ENCODE measurements at places on chromosomes 11 and 22. TPM values are rescaled to one million over a fixed set of nuclear protein-coding genes. Genes with fewer than 3 reads are reported as not detected.

SLC22A6 gene
- polyA plus RNA-seq: not detected

GAB4 gene
- polyA plus RNA-seq: not detected

RAB36 gene
- polyA plus RNA-seq: 4.0 TPM

IMMP1L gene
- 23.7 TPM for polyA plus RNA-seq

RHBDD3 gene
- polyA plus RNA-seq: 21.5 TPM

GRK3 gene
- polyA plus RNA-seq: 0.80 TPM

DNA sequence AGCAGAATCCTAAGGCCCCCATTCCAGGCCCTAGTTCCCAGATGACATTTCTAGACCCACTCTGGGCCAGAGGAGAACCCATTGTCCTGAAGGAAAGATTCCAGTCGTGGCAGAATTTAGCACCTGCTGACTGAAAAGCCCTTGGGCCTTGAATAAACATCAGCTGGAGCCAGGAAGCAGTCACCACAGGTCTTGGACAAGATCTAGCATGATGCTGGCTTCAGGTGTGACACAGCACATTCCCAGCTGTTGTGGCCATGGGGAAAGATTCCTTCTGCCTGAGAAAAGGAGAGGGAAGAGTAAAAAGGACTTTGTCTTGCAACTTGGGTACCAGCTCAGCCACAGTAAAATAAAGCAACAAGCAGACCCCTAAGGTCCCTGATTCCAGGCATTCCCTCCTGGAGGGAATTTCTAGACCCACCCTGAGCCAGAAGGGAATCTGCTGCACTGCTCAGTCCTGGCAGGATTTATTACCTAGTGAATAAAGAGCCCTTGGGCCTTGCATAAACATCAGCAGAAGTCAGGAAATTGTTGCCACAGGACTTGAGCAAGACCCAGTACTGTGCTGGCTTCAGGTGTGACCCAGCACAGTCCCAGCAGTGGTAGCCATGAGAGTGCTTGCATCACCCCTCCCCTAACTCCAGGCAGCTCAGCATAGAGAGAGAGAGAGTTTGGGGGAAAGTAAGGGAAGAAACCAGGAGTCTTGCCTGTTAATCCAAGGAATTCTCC, 42.5 kb upstream of the PAMR1 start:
- DNase-seq: peak; percentile 65

- no peak for DNase-seq
Measured at GRCh38 chr11:132251061-132251460, 880.6 kb downstream of the NTM start.

GRCh38 chr11:100932474-100933100, 197.0 kb downstream of the PGR start:
- DNase-seq: peak; percentile 55

DNA sequence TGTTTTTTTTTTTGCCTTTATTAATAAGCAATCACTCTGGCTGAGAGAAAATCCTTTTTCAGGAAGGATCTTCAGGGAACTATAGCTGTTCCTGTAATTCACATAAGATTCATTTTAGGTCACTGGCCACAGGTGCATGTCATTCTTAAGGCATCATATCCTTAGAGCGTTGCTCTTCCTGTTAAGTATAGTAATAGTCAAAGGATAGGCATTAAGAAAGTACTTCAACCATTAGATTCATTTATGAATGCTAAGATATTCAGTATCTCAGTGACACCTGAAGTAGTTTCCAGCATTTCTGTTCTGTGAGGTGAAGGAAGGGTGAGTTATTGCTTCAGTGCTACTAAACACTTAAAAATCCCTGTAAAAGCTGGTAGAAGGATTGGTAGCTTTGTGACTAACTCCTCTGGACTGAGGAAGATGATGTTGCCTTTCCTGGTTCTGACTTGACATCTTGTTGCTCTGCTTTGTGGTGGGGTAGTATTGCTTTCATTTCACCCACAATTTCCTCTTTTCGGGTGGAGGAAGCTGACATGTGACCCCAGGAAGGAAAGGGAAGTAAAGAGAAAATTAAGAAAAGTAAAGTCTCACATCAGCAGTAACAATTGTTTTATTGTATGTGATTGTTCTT, 34.7 kb downstream of the RNF169 start:
- peak; percentile 76 for DNase-seq

GRCh38 chr11:113773092-113773415, 438 bp downstream of the ZW10 start:
- peak; percentile 25 for DNase-seq

GRCh38 chr22:39311592-39312400, 7.6 kb downstream of the RPL3 start:
- no peak for DNase-seq

GRCh38 chr22:29323641-29324040, 8.1 kb upstream of the RASL10A start:
- no peak for DNase-seq

GRCh38 chr11:93817426-93818348, 32.7 kb downstream of the VSTM5 start:
- no peak for DNase-seq
